ENCODE measurements at places on chromosomes 2 and 18.

- no peak for DNase-seq
Measured at GRCh38 chr2:30803281-30803680, 4.0 kb downstream of the CAPN13 start.

GRCh38 chr2:117512307-117512706 is 302.2 kb upstream of the DDX18 start:
- no peak for DNase-seq

DNA sequence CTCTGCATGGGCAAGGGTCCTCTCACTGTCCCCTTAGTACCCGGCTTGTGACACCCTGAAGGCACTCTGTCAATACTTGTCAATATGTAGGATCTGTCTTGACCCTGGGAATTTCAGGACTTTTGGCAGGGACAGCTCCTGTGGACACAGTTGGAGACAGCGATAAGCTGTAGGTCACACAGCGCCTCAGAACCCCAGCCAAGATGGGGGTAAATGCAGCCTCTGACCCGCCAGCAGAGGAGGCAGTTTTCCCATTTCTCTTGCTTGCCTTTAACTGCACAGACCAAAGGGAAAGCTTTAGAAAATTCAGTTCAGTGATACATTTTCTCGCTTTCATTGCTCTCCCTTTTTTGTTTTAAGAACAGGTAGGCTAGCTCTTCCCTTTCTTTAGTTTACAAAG is 54.8 kb upstream of the KLHL29 start:
- no peak for DNase-seq

GRCh38 chr2:181971032-181971431 is 14.6 kb upstream of the PPP1R1C start:
- DNase-seq: no peak

GRCh38 chr18:75139226-75139911 is 69.6 kb downstream of the PTGR3 start:
- DNase-seq: no peak

DNA sequence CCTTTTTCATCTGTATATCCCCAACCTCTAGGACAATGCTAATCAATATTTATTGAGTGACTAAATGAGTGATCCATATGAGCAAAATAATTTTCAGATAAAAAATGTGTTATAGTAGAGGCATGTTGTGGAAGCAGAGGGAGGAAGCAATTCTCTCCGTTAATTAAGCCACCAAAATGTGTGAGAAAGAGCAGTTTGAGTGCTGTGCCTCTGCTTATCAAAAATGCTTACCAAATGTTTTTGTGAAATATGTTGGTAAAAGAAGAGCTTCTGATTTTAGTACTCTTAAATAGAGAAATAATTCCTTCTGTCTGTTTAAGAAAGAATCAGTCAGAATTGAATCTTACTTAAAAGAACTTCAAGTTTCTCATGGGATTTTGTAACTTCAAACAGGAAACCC is 90.3 kb downstream of the DTNA start:
- DNase-seq: no peak

GRCh38 chr2:191051825-191052778 is 38.1 kb upstream of the STAT1 start:
- DNase-seq: no peak

DNA sequence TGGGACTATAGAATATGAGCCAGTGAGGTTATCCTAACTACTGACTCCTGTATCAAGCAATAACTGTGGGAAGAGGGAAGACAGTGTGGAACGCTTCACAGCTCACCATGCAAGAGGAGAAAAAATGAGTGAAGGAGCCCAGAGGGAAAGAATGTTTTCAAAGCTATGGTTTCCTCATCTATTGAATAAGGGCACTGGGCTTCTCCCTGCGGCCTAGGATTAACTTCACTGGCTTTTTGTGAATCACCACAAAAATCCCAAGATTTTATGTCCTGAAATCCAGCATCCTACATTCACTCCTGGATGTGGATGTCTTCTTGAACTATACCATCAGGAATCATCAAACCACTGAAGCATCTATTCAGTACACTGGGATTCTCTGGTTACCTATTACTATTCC is 44.5 kb upstream of the SP5 start:
- no peak for DNase-seq

- DNase-seq: peak; percentile 74
Measured at GRCh38 chr2:196176142-196176738, 4.9 kb upstream of the STK17B start.

DNA sequence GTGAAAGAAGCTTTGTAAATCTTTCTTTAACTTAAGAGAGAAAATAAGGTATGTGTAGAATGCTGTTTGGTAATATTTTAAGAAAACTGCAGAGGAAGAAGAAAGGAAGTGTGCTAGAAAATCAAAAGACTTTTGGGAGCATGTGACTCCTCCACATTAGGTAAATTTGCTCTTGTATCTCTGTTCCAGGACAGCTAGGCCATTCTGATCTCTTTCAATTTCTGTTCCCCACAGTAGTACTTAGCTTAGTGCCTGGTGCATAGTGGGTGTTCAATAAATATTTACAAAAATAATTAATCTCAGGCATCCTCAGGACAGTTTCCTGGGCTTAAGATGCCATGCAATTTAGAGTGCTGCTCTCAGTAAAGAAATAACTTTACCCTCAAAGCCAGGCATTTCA is 105.0 kb downstream of the GPD2 start:
- no peak for DNase-seq

- no peak for DNase-seq
Measured at GRCh38 chr2:178863856-178864620, 56.8 kb upstream of the TTN start.

DNA sequence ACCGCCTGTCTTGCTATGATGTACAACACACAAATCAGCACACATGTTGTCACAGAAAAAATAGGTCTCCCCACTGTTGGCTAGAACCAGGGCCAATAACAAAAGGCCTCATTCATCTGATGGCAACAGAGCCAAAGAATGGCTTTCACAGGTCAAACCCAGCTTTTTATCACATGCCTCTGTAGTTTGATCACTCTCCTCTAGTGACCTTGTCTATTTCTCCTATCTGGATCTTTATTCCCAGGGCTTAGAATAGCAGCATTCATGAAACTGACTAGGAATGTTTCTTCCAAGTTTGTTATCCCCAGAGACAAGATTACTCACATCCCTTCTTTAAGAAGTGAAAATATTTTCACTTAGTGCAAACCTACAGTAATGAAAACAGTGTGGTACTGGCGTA is 285.8 kb upstream of the GYPC start:
- no peak for DNase-seq

DNA sequence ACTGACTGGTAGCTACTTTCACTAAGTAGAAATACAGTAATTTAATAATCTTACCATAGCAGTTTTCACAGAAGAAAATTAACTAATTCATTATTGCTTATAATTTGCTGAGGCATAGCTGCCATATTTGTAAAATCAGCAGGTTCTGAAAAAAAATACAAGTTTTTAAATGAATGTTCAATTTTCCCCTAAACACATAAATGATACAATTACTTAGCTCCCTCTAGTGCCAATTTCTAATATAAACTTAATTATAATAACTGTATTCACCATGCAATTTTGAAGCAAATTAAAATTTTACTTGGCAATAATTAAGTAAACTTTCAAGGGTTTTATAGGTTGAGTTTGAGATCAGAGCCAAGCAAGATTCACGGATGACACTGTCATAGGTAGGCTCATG is 1321.6 kb upstream of the ACVR2A start:
- DNase-seq: no peak

GRCh38 chr2:237760506-237761502 is 37.8 kb upstream of the RBM44 start:
- no peak for DNase-seq

DNA sequence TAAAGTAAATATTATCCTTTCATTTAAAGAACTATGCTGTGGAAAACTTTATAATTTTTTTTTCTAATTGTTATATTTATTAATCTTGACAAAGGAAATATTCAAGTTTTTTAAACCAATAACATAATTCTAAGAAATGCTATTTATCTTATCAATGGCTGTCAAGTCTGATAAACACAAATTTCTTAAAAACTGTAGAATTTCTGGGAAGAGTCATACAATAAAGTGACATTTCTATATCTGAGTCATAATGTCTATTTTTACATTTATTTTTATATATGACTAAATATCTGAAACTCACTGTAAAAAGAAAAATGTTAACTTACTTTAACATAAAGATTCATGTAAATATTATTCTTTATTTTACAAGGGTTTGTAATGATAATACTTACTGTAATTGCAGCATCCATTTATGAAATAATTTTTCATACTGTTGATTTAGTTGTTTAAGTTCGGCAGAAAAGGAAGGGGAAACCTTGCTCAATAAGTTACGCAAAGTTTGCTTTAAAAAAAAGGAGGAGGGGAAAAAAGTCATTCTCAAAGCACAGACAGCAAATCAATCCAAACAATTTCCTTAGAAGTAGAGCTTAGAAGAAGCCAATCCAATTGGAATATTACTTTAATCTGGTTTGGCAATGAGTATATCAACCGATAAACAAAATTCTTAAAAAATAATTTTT is 32.4 kb downstream of the ORC2 start:
- no peak for DNase-seq

- DNase-seq: peak; percentile 78
Measured at GRCh38 chr18:2655178-2655953, at the start of gene SMCHD1. SMCHD1 (plus strand) TSS chr18:2655726; CDS start chr18:2656076, 350 bp downstream.

DNA sequence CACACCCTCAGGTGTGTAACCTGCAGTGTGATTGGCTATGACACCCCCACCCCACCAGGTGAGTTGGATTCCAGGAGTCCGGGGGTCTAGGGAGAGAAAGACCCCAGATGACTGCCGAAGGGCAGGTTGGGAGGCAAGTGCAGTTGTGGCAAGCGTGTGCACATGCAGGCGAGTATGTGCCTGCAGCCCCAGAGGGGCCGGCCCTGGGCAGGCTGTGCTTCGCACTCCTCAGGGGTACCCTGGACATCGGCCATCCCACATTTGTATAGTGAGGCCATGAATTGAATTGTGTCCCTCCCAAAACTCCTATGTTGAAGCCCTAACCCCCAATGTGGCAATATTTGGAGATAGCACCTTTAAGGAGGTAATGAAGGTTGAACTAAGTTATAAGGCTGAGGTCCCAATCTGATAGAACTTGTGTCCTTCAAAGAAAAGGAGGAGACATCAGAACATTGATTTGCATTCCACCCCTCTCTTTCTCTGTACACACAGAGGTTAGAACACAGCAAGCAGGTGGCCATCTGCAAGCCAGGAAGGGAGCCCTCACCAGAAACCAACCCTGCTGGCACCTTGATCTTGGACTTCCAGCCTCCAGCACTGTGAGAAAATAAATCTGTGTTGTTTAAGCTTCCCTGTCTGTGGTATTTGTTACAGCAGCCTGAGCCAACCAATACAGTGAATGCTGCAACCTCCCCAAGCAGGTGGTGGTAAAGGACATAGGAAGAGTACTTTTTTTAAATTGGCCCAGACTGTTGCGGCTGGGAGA is 241.8 kb downstream of the TFCP2L1 start:
- no peak for DNase-seq

- DNase-seq: no peak
Measured at GRCh38 chr2:19987936-19988335, 2.0 kb downstream of the WDR35 start.

DNA sequence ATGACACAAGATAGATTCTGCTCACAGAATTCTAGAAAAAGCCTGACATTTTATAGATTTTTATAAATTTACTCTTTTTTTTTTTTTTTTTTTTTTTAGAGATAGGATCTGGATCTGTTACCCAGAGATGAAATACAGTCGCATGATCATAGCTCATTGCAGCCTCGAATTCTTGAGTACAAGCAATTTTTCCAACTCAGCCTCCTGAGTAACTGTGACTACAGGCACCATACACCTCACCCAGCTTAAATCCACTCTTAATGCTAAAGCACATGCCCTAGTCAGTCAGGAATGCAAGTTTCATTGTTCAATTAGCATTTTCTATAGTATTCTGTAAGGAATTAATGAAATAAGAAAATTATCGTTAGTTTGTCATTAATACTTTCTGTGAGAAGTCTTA is 32.1 kb upstream of the WDR75 start:
- DNase-seq: no peak

- DNase-seq: no peak
Measured at GRCh38 chr2:120447127-120447785, 101.3 kb downstream of the INHBB start.

DNA sequence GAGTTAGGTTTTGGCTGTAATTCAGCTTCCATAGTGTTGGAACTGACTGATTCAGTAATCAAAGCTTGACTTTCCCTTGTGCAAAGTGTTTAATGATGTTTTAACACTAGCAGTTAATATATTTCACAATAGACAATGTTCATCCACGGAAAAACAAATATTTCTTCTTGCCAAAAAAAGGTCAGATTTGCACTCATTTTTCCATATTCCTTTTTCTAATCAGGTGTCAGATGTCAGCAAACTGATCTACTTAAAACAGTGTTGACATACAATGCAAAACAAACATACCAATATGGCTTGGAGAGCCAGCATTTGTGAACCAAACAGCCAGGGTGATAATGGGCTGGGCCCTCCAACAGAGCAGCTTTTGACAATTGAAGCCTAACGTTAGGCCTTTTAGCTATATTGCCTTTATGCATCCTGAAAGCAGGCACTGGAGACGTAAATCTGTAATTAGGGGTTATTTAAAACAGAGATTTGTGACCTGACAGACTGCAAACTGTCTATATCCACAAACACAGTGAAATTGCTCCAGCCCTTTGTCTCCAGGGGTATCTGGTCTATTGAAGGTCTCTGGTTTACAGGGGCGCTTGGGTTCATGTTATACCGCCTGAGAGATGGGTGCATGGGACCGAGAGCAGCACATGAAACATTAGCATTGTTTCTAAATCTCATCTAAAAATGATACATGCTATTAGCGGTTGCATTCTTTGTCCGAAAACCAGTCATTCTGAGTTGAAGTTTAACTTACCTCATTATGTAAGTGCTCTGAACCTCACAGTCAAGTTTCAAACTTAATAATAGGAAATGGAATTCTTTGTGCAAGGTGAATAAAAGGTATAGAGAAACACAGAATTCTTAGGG is 7.1 kb upstream of the CDCA7 start:
- no peak for DNase-seq

GRCh38 chr2:43193652-43194120 is 32.7 kb downstream of the ZFP36L2 start:
- no peak for DNase-seq

GRCh38 chr2:172813314-172813888 is 77.8 kb downstream of the RAPGEF4 start:
- DNase-seq: no peak

- no peak for DNase-seq
Measured at GRCh38 chr2:112634153-112634873, 11.4 kb upstream of the SLC20A1 start.

DNA sequence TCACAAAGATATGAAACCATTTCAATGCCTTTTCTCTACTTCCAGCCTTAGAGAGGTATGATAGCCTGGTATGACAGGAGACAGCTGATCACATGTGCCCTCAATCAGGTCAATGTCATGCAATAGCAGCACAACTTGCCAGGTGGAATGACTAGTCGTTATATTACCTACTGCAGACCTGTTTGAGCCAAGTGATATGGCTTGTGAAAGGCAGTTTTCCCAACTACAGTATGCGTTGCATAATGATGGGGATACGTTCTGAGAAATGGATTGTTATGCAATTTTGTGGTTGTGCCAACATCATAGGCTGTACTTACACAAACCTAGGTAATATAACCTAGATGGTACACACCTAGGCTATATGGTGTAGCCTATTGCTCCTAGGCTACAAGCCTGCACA is 262.8 kb downstream of the ICOS start:
- no peak for DNase-seq

- no peak for DNase-seq
Measured at GRCh38 chr2:154455866-154456265, 242.6 kb upstream of the KCNJ3 start.

- DNase-seq: no peak
Measured at GRCh38 chr2:32591669-32592463, 36.0 kb upstream of the TTC27 start.

GRCh38 chr2:174636987-174637386 is 39.4 kb upstream of the WIPF1 start:
- DNase-seq: no peak

- no peak for DNase-seq
Measured at GRCh38 chr18:25240420-25240770, 111.6 kb downstream of the ZNF521 start.
